ENCODE measurements at places on chromosomes 16 and 17.

DNA sequence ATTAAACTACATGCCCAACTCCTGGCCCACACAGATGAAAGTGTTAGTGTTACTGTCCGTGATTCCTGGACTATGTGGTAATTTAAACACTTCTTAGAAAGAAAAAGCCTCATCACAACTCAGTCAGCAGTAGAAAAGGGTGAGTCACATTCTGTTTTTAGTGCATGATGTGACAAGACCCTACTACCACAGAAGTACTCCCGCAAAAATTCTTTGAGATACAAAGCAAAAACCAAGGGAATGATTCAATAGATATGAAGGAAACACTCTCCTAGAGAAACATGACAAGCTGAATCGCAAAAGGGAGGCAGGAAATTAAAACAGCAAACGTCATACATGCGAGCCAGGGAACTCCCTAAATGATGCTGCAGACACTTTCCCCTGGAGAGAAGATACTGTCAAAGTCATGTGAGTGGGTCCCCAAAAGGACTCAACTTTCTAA, 14.4 kb downstream of the SNN start:
- no peak overlapping the region for H3K4me3 ChIP-seq
- H3K4me1 ChIP-seq = peaks cover 33% of the 10 kb centered on the region
- H3K27me3 ChIP-seq = no peaks in the 10 kb centered on the region
- H3K27ac ChIP-seq = peak overlapping the region; percentile 42
- peaks cover 78% of the 10 kb centered on the region for H3K36me3 ChIP-seq

DNA sequence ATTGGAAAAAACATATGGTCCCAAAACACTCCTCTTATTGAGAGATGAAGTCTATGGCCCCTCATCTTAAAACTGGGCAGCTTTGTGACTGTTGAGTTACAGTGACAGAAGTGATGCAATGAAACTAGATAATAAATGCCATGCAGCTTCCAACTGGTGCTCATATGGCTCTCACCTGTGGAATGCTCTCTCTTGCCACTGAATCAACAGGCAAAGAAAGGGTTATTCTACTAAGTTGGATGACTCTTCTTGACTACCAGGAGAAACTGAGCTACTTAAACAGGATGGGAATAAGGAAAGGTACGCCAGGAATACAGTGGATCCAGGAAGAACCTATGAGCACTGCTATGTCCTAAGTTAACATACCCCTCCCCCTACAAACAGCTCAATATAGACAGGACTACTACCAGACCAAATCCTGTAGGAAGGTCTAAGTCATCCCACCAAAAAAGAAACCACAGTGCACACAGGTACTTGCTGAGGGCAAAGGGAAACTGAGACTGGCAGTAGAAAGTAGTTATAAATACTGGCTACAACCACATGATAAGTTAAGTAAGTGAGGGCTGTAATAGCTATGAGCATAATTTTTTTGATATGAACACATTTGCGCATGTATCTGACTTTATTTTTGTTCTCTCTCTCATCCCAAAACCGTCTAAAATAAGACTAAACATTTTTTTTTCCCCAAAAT, 398.5 kb downstream of the ZFHX3 start:
- no peaks in the 10 kb centered on the region for H3K27me3 ChIP-seq
- no peaks in the 10 kb centered on the region for H3K36me3 ChIP-seq
- no peak for DNase-seq
- H3K4me1 ChIP-seq = no peaks in the 10 kb centered on the region

- no peaks in the 10 kb centered on the region for H3K4me1 ChIP-seq
- no peak for DNase-seq
- peaks cover 9% of the 10 kb centered on the region for H3K27me3 ChIP-seq
- no peak overlapping the region for H3K4me3 ChIP-seq
Measured at GRCh38 chr16:28062261-28062846, 1.2 kb downstream of the GSG1L start.

DNA sequence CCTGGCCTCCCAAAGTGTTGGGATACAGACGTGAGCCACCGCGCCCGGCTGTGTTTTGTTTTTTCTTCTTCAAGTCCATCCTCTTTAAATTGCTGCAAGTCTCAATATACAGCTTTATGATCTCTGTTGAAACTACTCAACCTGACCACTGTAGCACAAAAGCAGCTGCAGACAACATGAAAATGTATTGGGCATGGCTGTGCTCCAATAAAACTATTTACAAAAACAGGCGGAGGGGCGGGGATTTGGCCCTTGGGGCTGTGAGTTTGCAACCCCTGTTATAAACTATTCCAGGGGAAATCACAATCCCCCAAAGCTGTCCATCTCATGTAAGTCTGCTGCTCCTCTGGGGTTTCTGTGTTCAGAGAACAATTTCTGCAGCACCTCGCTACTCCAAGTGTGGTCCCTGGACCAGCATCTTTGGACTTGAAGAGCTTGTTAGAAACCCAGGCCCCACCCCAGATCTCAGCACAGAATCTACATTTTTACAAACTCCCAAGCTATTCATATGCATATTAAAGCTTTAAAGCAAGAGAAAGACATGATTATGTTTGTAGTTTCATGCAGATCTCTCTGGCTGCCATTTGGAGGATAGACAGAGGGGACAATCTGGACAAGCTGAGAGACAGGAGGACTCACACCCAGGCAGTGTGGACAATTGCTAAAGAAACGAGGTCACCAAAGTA, 33.6 kb downstream of the TEKT5 start:
- no peaks in the 10 kb centered on the region for H3K27me3 ChIP-seq
- H3K27ac ChIP-seq = no peak overlapping the region
- H3K4me3 ChIP-seq = no peak overlapping the region
- H3K4me1 ChIP-seq = no peaks in the 10 kb centered on the region

- H3K36me3 ChIP-seq = no peaks in the 10 kb centered on the region
- no peaks in the 10 kb centered on the region for H3K27me3 ChIP-seq
- H3K27ac ChIP-seq = no peak overlapping the region
- H3K4me1 ChIP-seq = peaks cover 13% of the 10 kb centered on the region
Measured at GRCh38 chr17:57550016-57550415, 195.1 kb downstream of the CCDC182 start.

- no peaks in the 10 kb centered on the region for H3K27me3 ChIP-seq
- DNase-seq = no peak
- H3K4me3 ChIP-seq = no peak overlapping the region
- no peak overlapping the region for H3K27ac ChIP-seq
Measured at GRCh38 chr17:27550291-27550930, 80.6 kb upstream of the LGALS9 start.
